Activated CD4-positive, alpha-beta T cell treated with anti-CD3 and anti-CD28 coated beads for 48 hours (primary cell): ENCODE measurements at places on chromosomes 3 and 15.

GRCh38 chr3:71005702-71006321 lies 577.7 kb downstream of the FOXP1 start:
- DNase-seq = no peak

GRCh38 chr3:45670991-45671390 lies 18.2 kb upstream of the SACM1L start:
- DNase-seq = no peak

GRCh38 chr15:89472785-89473256 lies 23.6 kb downstream of the RHCG start:
- DNase-seq = peak; percentile 73

GRCh38 chr15:79192462-79193036 lies 90.0 kb upstream of the ANKRD34C start:
- no peak for DNase-seq

- no peak for DNase-seq
Measured at GRCh38 chr3:29167180-29167579, 113.7 kb upstream of the RBMS3 start.

GRCh38 chr15:25208735-25209134 lies 230.1 kb downstream of the UBE3A start:
- DNase-seq = no peak

DNA sequence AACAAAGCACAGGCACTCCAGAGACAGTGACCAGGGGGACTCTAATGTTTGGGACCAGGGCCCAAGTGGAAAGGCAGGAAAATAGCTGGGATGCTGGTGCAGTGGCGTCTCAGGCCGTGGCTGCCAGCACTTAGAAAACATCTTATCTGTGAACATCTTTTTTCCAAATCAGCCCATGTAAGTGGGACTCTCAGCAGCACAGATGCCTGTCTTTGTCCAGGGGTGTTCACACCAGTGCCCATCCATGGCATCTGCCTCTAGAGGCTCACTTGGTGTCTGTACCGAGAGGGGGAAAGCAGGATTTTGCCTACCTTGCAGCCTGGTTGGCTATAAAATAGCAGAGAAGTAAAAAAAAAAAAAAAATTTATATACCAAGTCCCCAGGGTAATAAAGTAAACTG lies 26.7 kb downstream of the SLC12A8 start:
- DNase-seq = no peak

GRCh38 chr3:13265507-13265906 lies 154.6 kb downstream of the NUP210 start:
- DNase-seq = no peak

- DNase-seq = no peak
Measured at GRCh38 chr3:16318176-16318575, 53.2 kb downstream of the OXNAD1 start.

DNA sequence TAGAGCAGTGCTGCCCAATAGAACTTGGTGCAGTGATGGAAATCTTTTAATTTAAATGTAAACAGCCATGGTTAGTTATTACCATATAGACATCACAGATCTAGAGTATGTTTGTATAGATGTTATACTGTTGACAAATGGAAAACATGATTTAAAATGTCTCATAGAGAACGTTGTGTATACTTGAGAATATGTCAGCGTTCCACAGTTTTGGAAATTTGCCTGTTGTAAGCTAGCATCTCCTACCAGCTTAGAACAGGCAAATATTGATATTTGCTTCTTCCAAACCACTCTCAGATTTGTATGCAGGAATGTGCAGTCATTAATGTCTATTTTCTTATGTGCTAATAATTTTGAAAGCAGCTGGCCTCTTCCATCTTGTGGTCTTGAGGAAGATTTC lies 8.4 kb upstream of the LXN start:
- no peak for DNase-seq

GRCh38 chr15:101168898-101169494 lies 82.9 kb downstream of the CHSY1 start:
- DNase-seq = no peak

- no peak for DNase-seq
Measured at GRCh38 chr15:84721371-84721770, 5.4 kb upstream of the SEC11A start.

- DNase-seq = no peak
Measured at GRCh38 chr3:114451051-114451451, 157.2 kb downstream of the TIGIT start.

DNA sequence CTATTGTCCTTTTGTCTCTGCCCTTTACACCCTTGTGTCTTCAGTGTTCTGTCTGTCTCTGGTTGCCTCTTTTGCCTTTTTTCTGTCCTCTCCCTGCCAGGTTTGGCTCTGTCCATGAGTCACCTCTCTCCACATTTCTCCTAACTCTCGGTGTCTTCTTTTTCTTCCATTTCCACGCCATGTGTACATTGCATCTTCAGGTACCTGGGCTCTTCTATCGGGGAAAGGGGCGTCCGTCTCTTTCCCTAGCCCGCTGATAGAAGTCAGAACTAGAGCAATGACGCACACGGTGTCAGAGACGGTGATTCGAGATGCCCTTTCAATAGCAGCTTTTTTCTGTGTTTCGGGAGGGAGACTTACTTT lies 641 bp downstream of the OPA1 start:
- peak; percentile 71 for DNase-seq

DNA sequence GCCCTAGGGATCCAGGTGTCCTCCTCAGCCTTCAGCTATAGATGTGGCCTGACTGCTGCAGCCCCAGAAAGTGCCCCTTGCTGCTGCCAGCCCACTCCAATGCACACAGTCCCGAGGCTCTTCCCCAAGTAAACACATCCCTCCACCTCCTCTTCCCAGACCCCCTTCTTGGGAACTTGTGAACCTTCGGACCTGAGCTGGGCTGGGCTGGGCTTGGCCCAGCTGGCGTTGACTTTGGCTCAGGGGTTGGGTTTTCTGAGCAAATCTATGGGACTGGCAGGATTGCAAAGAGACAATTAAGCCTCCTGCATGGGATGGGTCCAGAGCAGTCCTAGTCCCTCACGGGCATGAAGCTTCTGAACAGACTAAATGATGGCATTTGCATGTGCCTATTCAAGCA lies 14.7 kb downstream of the VIPR1 start:
- no peak for DNase-seq

- DNase-seq = no peak
Measured at GRCh38 chr15:23069496-23070166, 30.3 kb upstream of the TUBGCP5 start.

DNA sequence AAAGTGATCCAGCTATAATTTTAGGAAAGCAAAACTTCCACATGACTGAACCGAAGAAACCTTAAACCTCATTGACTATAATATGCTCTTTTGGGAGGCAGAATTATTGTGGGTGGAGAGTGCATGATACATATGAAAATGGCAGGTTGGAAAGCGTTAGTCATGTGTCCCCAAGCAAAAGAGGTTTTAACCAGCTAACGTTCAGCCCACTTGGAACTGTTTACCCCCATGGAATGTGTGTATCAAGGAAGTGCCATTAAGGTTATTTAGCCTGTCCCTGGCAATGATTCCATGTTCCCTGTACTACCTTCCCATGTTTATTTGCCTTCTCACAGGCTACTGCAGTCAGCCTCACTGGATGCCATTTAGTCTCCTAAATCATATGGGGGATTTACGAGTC lies 44.1 kb upstream of the LRRC58 start:
- DNase-seq = no peak

DNA sequence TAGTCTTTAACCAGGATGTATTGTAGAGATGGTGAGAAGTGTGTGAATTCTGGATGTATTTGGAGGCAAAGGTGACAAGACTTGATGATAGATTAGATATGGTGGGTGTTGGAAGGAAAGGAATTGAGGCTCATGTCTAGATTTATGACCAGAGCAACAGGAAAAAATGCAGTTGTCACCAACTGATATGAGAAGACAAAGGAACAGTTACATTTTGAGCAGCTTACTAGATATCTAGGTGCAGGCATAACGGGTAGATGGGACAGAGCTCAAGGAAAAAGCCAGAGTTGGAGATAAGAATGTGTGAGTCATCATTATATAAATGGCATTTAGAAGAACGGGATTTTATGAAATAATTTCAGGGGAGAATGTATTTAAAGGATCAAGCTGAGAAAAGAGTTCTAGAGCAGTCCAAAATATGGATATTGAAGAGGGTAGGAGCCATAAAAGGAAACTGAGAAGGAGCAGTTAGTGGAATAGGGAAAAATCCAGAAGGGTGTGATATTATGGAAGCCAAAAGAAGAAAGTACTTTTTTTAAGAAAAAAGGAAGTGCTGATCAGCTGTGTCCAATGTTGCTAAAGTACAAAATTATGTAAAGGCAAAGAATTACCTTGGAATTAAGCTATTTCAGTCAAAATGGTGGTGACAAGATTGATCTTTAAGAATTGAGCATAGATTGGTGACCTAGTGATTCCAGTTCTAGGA lies 262.5 kb downstream of the CGGBP1 start:
- DNase-seq = no peak

DNA sequence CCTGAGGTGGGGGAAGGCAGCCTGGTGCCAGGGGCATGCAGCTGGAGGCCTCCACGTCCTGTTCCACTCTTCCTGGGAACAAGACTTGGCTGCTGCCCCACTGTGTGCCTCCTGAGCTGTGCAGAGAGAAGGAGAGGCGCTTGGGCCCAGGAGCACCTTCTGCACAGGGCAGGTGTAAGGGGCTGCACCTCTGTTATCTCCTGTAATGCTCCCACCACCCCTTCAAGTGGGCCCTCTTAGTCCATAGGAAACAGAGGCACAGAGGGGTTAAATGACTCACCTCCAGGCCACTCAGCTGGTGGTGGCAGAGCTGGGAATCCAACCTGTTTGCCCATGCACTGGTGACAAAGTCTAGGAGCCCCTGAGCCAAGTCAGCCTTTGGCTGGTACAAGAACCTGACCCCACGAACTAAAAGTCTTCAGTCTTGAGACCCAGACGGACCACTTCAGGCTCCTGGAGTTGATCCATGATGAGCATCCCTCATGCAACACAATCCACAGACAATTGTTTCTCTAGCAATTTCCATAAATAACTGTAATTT lies 93.2 kb downstream of the IQSEC1 start:
- DNase-seq = no peak

- DNase-seq = no peak
Measured at GRCh38 chr3:197522881-197523441, 32.8 kb downstream of the BDH1 start.

DNA sequence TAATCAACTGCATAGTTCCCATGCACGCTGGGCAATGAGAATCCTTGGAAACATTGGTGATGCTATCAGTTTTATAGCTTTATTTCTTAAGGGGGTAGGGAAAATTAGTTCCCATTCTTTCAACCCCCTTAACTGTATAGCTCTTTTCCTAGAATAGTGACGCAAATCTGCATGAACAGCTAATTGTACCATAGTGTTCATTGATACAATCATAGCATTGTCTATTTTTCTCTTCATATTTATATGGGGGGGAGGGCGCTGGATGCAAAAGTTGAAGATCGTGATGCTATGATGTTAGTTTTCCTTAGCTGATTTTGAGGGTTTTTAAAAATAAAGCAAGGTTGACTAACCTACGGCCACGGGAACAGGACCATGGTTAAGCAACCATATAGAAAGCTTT lies 32.4 kb upstream of the SAMMSON start:
- DNase-seq = no peak

- DNase-seq = no peak
Measured at GRCh38 chr3:126620738-126621137, 34.2 kb downstream of the TXNRD3 start.

- no peak for DNase-seq
Measured at GRCh38 chr3:71311661-71312046, 271.9 kb downstream of the FOXP1 start.

- DNase-seq = no peak
Measured at GRCh38 chr3:61612211-61613194, 51.1 kb downstream of the PTPRG start.

DNA sequence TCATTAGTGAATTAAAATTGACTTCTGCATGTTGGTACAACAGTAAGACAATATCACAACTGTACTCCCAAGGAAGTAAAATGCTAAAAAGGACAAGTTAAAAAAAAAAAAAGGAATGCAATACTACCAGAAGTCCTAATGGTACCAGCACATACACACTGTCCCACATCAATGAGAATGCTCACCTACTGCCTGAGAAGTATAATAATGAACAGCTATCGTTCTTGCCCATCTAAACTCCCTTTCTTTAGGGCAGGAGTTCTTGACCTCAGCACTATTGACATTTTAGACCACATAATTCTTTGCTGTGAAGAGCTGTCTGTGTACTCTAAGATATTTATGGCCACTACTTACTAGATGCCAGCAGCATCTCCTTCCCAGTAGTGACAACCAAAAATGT lies 651.7 kb downstream of the FHIT start:
- no peak for DNase-seq

GRCh38 chr15:95025924-95026728 lies 794.8 kb downstream of the MCTP2 start:
- peak; percentile 41 for DNase-seq

DNA sequence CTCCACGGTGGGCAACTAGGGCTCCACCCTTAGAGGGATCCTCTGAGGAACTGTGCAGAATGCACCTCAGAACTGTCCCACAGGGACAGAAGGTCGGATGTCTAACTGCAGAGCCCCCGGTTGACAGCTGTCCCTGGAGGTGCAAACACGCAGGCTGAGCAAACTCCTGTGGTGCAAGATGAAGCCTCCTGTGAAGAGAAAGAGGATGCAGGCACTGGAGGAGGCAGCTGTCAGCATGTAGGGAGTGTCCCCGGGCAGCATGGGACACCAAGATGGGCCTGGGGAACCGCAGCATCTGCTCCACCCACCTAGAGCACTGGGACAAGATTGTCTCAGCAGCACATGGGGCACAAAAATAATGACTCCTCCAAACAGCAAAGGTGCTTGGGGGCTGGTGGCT lies 258.9 kb downstream of the ABHD5 start:
- DNase-seq = no peak

- no peak for DNase-seq
Measured at GRCh38 chr3:69357196-69357595, 28.7 kb downstream of the FRMD4B start.

DNA sequence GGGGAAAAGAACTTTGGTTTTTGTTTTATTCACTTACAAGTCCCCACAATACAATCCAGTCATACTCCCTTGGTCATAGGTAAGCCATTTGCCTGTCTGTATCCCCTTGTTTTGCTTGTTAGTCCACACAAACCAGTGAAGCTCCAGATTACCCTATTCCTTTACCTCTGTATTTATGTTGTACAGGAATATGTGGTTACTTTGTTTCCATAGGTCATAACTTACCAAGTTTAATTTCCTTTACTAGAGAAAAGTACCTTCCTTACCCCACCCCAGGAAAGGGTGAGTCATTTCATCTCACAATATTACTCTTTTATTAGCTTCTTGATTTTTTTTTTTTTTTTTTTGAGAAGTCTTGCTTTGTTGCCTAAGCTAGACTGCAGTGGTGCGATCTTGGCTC lies 113.4 kb upstream of the LRRFIP2 start:
- no peak for DNase-seq

GRCh38 chr15:65979316-65979715 lies 110.0 kb downstream of the RAB11A start:
- no peak for DNase-seq

- DNase-seq = peak; percentile 70
Measured at GRCh38 chr15:31197497-31198414, 96.2 kb upstream of the TRPM1 start.
